Left colon (tissue), 2 donors: ENCODE measurements at places on chromosomes 5 and 9.
A peak's percentile ranks its signal among the peaks of the same experiment; 100 is the strongest.

- no peak for DNase-seq
Measured at GRCh38 chr5:149128023-149128875, 13.0 kb upstream of the ABLIM3 start.

GRCh38 chr5:160250226-160250625, 20.9 kb downstream of the FABP6 start:
- DNase-seq = no peak

GRCh38 chr9:82132024-82132423, 143.5 kb downstream of the SPATA31D1 start:
- no peak for DNase-seq

GRCh38 chr5:14231890-14232289, 88.7 kb downstream of the TRIO start:
- DNase-seq = no peak

- DNase-seq = no peak
Measured at GRCh38 chr9:134477927-134478326, 151.7 kb downstream of the RXRA start.

GRCh38 chr9:133334161-133334560, 1.8 kb downstream of the SURF6 start:
- peak; percentile 85 for DNase-seq

- DNase-seq = peak; percentile 22
Measured at GRCh38 chr5:136051486-136052220, 22.9 kb downstream of the TGFBI start.

DNA sequence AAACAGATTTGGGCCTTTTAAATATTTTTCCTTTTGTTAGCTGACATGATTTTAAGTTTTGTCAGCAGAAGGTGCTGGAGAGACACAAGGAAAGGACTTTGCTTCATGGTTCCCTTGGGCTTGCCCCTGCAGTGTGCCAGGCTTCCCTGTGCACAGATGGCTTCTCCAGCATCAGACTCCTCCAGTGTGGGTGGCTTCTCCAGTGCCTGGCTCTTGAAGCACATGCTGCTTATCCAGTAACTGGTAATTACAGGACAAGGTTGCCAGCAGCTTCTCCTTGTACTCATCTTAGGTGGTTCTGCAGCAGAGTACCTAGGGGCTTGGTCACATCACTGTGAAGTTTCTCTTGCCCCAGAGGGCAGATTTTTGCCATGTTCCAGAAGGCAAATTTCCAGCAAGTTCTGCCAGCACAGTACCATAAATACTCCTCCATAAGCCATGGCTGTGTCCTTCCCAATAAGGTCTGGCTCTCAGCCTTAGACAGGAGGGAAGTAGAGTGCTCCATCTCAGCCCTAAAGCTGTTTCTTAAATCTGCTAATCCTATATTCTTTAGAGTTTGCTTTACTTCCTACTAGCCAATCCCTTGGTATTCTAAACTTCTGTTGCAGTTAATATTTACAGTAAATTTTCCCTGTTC, 62.4 kb downstream of the PJA2 start:
- DNase-seq = peak; percentile 21

DNA sequence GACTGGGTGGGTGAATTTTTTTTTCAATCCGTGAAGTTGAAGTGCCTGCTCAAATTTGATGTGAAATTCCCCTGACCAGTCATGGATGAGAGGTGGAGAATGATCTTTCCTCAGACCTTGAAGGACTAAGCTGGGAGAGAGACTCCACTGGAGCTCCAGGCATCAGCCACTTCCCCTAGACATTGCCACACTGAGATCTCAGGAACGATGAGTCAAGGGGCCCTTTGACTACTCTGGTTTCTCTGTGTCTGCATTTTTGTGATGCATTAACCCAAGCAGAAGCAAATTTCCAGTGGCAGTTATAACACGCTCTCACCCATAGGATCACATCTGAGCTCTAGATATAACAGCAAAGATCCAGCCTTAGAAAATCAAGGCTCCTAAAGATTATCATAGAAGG, 171.2 kb upstream of the KIF2A start:
- no peak for DNase-seq

DNA sequence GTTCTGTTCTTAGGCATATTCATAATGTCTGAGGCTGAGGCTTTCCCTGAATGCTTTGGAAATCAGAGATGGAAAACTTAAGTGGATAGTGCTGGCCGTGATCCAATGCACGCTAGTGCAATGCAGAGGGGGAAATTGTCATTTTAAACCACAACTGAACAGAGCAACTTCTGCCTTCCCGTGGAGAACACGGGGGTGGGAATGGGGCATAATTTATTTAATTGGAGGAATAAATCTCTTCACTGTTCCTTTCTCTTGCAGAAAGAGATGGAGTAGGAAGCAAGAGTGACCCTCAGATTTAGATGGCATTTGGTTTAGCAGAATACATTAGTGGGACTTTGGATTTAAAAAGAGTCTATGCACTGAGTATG, 22.9 kb upstream of the NREP start:
- DNase-seq = no peak

- no peak for DNase-seq
Measured at GRCh38 chr9:73037613-73038012, 84.8 kb upstream of the ALDH1A1 start.

DNA sequence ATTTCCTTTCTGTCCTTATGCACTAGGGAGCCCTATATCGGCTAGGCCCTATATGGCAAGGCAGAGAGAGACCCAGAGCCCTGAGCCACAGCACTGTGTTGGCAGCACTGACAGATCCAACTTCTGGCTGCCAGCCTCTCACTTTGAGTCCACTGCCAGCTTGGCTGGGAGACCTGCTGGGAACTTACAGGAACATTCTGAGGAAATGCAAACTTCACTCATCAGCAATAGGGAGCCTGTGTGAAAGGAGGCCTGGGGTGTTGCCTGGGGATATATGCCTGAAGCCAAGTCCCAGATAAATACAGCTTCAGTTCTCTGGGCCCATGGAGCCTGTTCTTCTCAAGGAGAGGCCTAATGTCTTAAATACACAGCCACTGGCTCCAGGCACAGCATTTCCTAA, 78.0 kb downstream of the ADRB2 start:
- DNase-seq = no peak

DNA sequence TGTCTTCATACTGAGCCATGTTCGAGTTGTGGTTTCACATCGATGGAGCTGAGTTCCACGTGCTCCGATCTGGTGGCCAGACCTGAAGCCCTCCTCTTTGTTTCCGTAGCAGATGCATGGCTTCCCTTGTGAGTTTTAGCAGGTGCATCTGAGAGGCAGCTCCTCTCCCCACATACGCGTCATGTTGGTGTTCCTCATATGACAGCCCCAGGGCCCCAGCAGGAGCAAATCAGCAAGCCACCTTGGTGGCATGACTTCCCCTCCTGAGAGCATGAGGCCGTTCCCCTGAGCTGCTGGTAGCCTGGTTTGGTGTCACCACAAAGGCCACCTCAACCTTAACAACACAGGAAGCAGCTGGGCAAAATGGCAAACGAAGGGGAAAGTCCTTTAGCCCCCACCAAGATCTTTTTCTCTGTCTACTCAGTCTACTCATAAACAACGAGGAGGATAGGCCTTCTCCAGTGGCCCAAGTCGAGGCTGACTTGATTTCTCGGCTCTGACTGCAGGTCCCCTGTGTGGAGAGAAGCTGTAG, 5.9 kb downstream of the CYFIP2 start:
- DNase-seq = peak; percentile 65

- DNase-seq = no peak
Measured at GRCh38 chr5:83025690-83026478, 51.3 kb downstream of the TMEM167A start.

- DNase-seq = no peak
Measured at GRCh38 chr9:129672702-129673101, 7.3 kb downstream of the PRRX2 start.

DNA sequence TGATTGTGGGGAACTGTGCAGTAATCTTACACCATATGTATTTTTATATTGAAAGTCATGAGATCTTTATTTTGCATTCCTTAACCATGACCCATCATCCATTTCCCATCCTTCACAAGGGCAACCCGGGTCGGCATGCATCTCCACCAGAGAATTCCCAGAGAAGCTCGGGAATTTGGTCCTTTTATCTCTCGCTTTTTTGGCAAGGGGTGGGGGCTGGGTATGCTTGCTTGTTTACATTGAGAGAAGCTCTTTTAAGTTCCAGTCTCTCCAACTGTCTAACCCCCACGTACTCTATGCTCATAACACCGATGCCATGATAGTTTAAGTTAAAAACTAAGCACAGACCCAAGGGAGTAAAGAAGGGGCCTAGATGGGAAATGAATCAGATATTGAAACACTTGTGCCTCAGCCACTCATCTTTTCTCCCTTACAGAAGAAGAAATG, 109.9 kb upstream of the NFIB start:
- no peak for DNase-seq

- DNase-seq = no peak
Measured at GRCh38 chr5:52605317-52606313, 182.1 kb upstream of the ITGA1 start.

DNA sequence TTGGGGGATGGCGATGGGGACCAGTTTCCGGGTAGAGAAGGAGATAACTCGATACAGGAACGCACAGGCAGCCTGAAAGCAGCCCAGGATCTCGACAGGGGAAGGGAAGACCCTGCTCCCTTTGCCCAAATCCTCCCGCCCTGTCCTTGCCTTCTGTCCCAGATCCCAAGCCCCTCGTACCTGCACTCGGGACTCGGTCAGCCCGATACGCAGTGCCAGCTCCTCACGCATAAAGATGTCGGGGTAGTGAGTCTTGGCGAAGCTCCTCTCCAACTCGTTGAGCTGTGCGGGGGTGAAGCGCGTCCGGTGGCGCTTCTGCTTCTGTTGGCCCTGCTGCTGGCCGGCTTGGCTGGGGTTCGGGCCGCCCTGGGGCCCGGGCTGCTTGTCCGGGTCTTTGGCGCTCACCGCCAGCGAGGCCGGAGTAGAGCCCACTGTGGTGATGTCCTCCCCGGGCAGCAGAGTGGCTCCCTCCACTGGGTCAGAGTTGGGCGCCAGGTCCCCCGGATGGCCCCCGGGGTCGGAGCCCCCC, 1.8 kb downstream of the OTP start:
- DNase-seq = no peak
